Activated naive CD4-positive, alpha-beta T cell treated with anti-CD3 and anti-CD28 coated beads, Interleukin-2, amount 10 ng/mL, durations not matched to agents 7 days and 5 days (primary cell): ENCODE measurements at places on chromosomes 3 and 15.

- DNase-seq = no peak
These were observed 259.1 kb downstream of the PTPRG start for GRCh38 chr3:61820306-61820992.

DNA sequence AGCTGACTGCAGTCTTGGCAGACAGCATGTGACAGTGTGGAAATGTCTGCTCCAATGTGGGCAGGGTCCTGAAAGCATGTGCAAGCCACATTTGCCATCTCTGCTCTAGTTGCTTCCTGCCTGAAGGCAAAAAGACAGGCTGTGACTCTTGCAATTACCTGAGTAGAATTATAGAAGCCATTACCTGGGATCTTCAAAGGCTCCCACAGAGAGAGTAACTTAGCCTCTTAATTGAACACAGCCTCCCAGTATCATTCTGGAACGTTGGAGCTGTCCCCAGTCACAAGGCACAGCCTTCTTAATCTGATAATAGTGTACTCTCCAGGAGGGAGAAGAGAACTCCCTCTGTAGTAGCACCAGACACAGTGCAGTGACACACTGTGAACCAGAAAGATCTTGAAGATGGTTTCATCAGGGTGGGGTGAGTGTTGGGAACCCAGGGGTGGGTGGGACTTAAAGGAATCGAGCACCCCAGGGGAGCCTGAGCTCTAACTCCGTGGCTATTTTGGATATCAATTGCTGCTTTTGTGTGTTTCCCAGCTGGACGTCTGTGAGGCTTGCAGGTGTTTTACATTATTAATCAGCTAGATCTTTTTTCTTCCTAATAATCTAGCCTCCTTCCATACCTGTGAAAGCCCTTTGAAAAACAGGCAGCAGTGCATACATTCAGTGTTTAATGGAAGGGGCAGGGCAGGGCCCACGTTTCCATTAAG, 40.6 kb upstream of the GLCE start:
- no peak for DNase-seq

- DNase-seq = no peak
These were observed 35.4 kb downstream of the SMARCC1 start for GRCh38 chr3:47746264-47746663.

DNA sequence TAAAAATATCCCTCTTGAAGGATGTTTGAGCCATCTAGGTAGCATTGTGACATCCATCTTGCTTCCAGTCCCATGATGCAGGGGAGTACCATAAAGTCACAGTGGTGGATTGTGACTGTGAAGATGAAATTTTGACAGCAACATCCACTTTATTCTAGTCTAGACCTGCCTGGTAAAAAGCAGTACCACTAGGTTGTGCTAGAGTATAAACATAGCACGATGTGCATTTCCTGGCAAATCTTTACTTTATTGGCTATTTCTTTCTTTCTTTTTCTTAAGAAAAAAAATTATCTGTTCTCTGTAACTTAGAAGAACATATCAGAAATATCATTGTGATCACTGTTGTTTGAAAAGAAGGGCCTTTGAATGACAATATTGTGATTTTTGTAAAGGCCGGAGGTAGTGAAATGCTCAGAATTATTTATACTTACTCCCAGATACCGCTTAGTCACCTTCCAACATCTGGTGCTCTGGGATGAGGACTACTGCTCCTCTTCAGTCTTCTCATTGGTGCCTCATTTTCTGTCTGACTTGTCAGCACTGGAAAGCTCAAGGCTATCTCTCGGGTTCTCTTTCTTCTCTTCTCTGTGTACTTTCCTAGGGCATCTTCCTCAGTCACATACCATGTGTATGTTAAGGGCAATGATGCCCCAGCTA, 35.6 kb downstream of the AGBL1 start:
- DNase-seq = no peak

- DNase-seq = no peak
These were observed 40.7 kb downstream of the GLCE start for GRCh38 chr15:69200832-69201745.

DNA sequence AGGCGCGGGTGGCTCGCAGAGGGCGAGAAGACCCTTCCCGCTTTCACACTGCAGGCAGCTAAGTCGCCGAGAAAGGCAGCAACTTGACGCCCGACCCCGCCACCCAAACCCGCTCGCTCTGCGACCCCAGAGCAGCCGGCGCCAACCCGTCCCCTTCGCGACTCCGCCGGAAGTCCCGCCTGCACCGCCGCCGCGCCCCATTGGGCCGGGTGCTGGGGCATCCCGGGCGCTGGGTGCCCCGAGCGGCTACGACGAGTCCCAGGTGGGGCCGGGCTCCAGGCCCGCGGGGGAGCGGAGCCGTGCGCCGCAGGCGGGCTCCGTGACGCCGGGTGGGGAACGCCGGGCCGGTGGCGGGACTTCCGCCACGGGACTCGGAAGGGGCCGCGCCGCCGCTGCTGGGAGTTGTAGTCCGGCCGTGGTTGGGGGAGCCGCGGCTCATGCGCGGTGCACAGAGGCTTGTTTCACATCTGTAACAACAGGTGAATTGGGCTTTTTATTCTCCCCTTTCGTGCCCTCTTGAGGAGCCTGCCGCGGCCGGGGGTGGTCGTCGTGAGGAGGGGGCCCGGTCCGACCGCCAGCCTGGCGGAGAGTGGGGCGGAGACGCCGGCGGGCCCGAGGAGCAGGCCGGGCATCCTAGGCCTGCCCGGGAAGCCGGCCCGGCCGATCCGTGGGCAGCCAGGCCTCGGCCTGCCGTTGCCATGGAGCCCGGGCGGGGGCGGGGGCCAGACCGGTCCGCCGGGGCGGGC, at the start of gene DHX30:
TSS of gene DHX30 (plus strand) at position 405 of the 746 bp plus-strand sequence. CDS start 7,546 bp downstream, outside the sequence.
- peak; percentile 88 for DNase-seq

DNA sequence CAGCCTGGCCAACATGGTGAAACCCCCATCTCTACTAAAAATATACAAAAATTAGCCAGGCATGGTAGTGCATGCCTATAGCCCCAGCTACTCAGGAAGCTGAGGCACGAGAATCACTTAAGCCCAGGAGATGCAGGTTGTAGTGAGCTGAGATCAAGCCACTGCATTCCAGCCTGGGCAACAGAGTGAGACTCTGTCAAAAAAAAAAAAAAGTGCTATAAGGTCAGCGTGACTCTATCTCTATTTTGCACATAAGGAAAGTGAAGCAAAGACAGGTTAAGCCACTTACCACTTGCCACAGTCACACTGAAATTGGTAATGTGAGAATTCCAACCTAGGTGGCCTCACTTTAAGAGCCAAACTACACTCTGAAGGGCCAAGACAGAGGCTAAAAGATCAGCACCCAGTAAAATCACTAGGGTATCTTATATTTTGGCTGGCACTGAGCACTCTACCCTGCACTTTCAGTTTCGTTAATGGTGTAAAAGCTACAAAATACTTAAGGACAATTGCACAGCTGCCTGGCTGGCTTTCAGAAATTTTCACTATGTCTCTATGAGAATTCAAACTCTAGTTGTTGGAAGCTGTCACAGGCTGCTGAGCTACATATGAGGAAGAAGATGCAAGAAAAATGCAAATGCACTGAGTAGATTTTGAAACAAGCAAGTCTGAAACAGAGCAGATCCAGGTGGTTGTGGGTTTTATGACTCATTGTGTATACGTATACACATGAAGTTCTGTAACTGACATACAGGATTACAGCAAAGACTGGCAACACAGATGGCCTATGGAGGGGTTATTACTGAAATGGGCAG, 32.7 kb downstream of the TRANK1 start:
- DNase-seq = peak; percentile 49

GRCh38 chr15:47727676-47728075, 10.4 kb downstream of the SEMA6D start:
- DNase-seq = no peak

- no peak for DNase-seq
These were observed 9.6 kb downstream of the UBL7 start for GRCh38 chr15:74451322-74451721.

DNA sequence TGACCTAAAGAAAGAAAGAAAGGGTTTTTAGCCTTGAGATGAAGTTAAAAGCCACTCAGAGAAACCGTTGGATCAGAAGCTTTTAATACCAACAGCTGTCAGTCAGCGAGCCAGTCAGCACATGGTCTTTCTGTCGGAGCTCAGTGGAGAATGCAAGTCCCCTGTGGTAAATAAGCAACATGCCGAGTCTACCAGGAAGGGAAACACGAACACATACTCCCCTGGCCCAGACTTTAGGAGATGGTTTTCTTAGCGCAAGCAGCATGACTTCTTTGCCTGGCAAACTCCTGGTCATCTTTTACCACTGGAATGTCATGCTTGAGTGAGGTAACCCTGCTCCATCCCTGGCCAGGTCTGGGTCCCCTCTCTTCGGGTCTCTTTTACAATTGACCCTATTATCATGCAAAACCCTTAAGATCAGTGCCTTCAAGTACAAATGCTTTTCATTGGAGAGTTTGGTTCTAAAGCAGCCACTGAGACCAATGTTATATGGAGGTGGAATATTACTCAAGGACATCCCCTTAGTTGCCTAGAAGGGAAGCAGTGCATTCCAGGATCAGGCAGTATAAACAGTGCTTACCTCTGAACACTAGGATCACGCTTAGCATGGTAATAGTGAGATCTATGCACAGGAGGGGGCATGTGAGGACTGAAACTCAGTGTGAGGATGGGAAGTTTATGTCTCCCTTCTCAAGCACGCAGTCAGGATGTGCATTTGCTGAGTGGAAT, 28.2 kb downstream of the SLCO3A1 start:
- no peak for DNase-seq

DNA sequence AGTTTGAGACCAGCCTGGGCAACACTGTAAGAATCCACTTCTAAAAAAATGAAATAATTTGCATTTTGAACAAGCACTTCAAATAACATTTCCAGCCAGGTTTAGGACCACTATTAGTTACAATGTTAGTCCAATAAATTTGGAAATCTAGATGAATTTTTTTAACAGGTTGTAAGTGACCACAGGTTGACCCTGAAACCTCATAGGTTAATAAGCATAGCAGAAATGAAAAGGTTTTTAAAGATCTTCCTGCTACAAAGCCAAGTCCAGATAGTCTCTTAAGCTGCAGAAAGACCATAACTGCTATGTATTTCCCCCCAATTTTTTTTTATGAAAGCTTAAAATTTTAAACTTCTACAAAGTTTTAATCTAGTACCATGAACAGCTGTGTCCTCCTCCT, 1.5 kb upstream of the NIT2 start:
- DNase-seq = no peak

DNA sequence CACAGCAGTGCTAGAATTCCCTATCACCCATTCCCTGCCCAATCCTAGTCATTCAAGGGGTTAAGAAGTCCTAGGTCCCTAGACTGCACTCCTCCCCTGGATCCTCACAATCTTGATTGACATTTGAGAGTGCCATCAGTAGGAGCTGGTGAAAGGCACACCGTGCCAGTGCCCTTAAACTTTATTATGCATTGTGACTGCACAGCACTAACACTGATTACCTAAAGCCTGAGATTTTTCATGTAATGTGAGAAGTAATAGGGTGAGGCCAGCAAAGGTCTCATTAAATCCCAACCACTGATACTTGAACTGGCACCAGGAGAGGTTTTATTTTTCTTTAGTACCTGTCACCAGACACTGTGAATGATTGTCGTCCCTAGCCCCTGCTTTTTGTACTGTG, 16.3 kb downstream of the GXYLT2 start:
- DNase-seq = no peak

- no peak for DNase-seq
These were observed 32.4 kb downstream of the ATP2B2 start for GRCh38 chr3:10472877-10473440.

DNA sequence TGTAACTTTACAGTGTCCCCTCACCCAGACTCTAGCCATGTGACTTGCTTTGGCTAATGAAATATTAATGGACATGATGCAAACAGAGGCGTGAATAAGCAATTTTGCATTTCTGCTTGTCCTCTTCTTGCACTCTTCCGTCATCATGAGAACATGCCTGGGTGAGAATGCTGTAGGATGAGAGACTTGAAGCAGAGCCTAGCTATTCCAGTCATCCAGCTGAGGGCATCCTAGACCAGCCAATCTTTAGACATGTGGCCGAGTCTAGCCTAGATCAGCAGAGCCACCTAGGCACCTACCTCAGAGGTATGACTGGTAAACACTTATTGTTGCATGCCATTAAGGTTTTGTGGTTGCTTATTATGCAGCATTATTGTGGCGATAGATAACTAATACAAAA, 450.5 kb upstream of the AZI2 start:
- no peak for DNase-seq

- no peak for DNase-seq
These were observed 205.2 kb downstream of the RBMS3 start for GRCh38 chr3:29486096-29486495.

DNA sequence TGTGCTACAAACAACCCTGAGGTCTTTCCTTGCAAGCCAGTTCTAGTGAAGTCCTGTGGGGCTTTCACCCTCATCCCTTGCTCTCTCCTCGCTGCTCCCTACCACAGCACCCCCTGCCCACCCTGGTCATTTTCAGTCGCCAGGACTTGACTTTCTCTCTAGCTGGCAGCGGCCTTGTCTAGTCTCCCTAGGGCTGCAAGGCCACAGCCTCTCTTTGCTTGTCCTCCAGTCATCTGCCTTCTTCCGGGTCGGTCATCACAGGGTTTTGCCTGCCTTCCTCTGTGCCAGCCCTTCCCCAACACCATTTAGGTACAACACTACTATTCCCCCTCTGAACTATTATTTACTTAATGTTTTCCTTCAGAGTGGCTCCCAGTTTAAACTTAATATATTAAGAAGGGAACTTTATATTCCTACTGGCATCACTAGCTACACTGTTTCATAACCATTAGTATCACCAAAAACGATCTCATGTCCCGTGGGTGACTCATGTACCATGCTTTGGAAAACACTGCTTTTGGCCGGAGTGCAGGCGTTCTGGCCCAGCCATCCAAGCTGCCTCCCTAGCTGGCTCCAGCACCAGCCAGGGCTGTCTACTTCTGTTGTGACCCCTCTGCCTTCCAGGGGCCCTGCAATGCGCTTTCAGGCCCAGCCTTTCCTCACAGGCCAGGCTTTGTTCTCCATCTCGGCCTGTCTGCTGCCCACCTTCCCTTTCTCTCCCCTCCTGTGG, 21.4 kb downstream of the FAH start:
- no peak for DNase-seq

DNA sequence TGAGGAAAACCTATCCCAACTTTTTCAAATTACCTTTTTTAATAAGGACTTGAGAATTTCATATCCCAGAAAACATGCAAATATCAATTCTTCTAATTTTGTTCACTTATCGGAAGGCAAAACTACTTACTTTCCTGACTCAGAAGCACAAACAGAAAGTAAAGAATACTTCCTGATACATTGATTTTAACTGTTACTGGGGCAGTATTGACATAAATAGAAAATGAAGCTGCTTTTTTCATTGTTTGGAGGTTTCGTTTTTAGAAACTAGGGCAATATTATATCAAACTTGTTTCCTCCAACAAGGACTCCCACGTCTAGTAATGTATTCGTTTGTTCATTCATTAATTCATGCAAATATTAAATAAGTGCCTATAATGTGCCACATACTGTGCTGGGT, 19.1 kb downstream of the PAQR9 start:
- no peak for DNase-seq

DNA sequence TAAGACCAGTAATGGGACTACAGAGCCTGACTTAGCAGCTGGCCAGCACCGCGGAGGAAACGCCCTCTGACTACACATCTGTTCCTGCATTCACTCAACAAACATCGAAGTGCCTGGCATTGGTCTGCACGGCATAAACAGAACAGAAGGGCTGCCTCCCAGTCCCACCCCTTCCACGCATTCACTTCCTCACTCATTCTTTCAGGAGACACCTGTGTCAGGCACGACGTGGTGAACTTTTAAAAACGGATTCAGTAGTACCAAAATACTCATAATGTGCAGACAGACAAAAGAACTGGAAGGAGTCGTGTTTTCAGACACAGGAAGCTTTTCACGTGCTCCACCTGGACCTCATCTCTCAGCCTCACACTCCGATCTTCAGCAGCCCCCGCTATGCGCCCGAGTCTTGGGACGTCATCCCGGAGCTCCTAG, 123.3 kb downstream of the XXYLT1 start:
- DNase-seq = peak; percentile 63

GRCh38 chr3:267101-267500, 70.5 kb downstream of the CHL1 start:
- no peak for DNase-seq
